ENCODE measurements at places on chromosomes 12 and 14.

GRCh38 chr12:52506858-52507715, 13.1 kb downstream of the KRT5 start:
- peak; percentile 36 for DNase-seq

GRCh38 chr12:46908936-46909635, 83.3 kb upstream of the SLC38A4 start:
- no peak for DNase-seq

- no peak for DNase-seq
These were observed 784.1 kb upstream of the TBX3 start for GRCh38 chr12:115468087-115468510.

GRCh38 chr12:82723093-82723492, 36.4 kb downstream of the TMTC2 start:
- DNase-seq: no peak

GRCh38 chr12:82954572-82954971, 267.9 kb downstream of the TMTC2 start:
- DNase-seq: no peak

GRCh38 chr12:118237908-118238307, 102.0 kb downstream of the PEBP1 start:
- DNase-seq: no peak

DNA sequence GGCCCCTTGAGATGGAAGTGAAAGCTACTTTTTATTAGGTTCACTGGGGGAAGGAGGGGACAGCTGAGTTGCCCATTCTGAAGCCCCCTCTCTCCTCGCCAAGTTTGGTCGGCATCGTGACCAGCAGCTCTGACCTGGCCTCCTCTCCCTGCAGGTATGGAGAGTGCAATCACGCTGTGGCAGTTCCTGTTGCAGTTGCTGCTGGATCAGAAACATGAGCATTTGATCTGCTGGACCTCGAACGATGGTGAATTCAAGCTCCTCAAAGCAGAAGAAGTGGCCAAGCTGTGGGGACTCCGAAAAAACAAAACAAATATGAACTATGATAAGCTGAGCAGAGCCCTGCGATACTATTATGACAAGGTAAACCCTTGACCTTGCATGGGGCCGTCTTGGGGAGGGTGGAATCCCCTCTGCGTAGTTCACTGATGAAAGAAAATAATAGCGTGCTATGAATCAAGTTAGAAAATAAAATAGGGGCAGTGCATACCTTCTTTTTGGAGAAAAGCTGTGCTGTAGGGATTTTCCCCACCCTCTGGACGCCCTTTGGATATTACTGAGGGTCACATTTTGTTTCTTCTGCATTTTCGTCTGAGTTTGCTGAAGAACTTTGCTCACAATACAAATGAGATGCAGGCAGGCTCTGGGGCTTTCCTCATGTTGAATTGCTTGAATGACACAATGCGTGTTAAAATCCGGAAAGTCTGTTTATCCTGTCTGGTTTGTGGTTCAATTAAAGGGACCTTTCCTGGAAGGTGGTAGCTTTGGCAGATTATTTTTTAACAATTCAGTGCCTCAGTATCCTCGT, 29.4 kb downstream of the ELK3 start:
- no peak for DNase-seq

DNA sequence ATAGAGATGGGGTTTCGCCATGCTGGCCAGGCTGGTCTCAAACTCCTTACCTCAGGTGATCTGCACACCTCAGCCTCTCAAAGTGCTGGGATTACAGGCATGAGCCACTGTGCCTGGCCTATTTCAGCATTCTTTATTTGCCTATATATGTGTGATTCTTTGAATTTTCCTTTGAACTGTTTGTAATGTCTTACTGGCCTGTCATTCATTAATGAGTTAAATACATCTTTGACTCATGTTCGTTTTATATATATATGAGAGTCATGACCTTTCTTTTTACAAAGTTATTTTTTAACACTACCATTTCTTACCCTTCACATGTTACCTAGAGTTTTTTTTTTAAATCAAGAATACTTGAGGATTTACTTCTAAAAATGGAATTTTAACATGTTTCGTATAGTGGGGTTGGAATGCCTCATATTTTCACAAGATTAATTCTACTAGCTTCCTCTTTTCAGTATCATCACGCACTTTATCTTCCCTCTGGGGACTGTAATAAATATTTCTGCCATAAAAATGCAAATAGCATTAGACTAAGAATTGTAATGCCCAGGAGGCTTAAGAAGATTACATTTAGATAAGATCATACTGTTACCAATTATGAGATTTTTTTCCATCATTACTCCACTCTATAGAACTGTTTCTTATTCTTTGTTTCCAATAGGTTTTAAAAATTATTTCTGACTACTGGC, 66.7 kb downstream of the NTN4 start:
- DNase-seq: no peak

DNA sequence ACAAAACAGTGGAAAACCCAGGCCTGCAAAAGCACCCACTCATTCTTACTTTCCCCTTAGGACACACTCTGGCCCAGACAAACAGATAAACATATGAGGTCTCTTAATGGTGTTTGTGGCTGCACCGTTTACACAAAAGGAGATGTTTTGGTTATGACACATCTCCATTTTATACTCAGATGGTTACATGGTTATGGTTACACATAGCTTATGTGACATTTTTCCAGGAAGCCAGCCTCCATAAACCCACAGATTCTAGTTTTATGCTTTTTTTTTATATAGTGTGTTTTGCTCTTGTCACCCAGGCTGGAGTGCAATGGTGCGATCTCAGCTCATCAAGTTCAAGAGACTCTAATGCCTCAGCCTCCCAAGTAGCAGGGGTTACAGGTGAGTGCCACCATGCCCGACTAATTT, 3.5 kb upstream of the KLRD1 start:
- DNase-seq: no peak

GRCh38 chr14:35535483-35536112, 1.6 kb downstream of the INSM2 start:
- DNase-seq: no peak

DNA sequence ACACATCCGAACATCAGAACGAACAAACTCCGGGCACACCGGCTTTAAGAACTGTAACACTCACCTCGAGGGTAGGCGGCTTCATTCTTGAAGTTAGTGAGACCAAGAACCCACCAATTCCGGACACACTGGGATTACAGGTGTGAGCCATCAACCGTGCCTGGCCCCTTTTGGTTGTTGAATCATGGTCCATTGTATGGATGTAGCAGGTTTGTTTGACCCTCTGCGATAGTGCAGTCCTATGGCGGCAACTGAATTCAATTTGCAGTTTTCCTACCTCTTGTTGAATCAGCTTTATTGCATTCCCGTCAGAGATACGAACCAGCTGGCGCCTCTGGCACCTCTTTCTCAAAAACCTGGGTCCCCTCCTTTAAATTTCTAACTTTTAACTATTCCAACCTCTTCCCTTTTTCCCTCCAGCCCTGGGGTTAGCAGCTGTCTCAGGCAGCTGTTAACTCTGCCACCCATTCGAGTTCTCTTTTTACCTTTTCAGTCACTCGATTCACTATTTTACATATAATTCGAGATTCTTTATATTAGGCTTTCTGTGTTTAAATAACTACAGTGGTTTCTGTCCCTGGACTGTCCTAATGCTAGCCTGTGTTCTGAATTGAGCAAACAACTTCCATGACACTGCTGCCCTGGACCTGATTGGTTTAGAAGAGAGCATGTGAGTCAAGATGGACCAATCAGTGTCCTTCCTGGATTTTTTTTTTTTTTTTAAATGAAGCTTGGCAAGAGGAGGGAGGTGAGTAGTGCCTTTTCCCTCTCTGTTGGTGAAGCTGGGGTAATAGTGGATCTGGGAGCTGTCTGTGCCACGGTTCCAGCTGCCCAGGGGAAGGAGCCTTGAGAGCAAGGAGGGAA, 261.5 kb downstream of the PCNX1 start:
- no peak for DNase-seq

DNA sequence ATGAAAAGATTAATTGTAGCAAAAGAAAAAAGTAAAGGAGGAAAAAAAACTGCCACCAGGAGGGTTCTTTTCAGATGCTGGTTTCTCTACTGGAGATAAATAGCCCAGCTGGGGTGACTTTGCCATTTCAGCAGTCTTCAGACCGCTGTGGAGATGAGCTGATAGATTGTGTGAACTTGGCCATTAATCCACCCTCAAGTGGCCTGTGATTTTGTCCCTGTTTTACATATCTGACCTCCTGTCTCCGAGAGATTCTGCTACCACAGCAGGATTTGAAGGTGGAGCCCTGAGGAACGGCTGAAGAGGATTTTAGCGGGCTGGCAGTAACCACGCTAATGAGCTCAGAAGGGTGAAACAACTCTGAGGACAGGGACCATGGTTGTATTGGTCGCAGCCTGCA, 72.7 kb downstream of the WSCD2 start:
- DNase-seq: no peak

GRCh38 chr12:128830505-128830893, 6.7 kb upstream of the SLC15A4 start:
- no peak for DNase-seq

- DNase-seq: no peak
These were observed 26.9 kb downstream of the CLEC6A start for GRCh38 chr12:8482571-8483061.

- DNase-seq: no peak
These were observed 196.1 kb downstream of the TBX5 start for GRCh38 chr12:114209861-114210260.

- DNase-seq: no peak
These were observed 138.1 kb upstream of the AEBP2 start for GRCh38 chr12:19301223-19301622.

- no peak for DNase-seq
These were observed 319.5 kb upstream of the SFSWAP start for GRCh38 chr12:131391399-131391798.

DNA sequence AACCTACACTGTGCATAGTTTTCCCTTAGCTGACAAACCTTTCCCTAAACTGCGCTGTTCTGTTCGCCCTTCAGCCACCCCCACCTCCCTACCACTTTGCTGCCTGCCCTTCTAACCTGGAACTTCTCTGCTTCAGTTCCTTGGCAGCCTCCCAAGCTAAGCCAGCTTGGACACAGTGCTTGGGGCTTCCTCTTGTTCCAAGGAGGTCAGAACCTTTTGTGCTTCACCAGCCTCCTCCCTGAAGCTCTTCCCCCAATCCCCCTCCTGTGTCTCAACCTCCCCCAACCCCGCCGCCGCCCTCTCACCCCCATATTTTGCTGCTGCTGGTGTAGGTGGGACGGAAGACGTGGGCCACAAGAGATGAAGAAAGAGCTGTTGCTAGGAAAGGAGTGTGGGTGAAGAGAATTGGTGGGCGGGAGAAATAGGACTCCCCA, 8.1 kb upstream of the RIC8B start:
- DNase-seq: no peak

DNA sequence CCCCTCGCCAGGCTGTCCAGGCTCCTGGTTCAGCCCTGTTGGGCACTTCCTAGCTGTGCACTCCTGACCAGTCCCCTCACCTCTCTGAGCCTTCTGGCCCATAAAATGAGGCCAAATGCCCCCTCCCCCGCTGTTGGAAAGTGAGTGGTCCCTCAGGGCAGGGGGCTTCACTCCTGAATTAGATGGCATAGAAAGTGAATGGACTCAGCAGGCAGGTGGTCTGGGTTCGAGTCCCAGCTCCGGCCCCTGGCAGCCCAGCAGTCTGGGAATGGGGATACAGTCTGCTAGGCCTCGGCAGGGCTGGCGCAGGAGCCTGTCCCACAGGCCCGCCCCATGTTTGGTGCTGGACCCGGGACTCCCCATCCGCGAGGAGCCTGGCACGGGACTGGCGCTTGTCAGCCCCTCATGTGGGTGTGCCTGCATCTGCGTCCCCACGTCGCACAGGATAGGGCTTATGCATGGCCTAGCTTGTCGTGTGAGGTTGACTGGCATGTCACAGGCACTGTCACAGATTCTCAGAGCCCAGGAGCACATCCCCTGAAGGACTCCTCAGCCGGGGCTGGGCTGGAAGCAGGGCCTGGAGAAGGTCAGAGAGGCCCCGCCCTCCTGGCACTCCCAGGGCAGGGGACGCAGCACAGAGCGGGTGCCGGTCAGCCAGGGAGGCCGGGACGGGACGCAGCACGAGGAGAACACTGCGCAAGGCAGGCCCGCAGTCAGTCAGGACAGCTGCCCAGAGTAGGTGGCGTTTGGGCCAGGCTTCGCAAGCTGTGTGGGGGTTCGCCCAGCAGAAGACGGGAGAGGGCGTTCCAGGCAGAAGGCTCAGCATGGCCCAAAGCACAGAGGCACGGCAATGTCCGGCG, 40.5 kb downstream of the DIO3 start:
- DNase-seq: no peak

DNA sequence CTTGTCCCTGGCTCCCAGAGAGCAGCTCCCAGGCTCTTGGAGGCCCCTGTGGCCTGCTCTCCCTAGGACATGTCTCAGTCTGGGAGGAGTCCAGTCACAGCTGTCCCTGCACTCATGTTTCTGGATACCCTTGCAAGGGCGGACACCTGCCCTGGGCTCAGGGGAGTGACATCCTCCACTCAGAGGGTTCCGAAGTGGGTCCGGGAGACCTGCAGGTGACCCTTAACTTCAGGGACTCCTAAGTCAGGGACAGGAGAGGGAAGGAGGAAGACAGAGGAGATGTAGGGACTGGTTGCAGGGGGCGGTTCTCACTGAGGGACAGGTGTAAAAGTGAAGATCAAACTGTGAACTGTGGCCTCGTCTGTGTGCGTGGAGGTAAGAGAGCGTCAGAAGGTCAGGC, 37.6 kb downstream of the CACNA2D4 start:
- DNase-seq: no peak

- DNase-seq: no peak
These were observed 136.0 kb upstream of the C14orf180 start for GRCh38 chr14:104443391-104444158.

DNA sequence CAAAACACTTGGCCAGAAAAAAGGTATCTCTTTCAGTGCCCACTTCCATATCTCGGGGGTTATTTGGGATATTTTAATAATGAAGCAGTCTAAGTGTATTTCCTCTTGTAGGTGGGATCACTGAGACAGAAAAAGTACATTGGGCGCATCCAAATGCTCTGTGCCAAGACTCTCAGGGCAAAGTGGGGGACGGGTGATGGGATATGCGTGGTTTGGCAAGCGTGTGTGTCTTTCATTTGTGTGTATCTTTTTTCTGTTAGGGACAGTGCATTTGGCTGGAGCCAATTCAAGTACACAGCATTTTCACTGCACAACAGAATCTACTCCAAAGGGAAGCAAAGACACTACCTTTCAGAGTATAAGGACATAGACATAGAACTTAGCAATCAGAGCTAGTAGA, 29.3 kb downstream of the SSPN start:
- no peak for DNase-seq

GRCh38 chr12:62210422-62210821, 49.8 kb upstream of the USP15 start:
- DNase-seq: peak; percentile 40

- DNase-seq: no peak
These were observed 4.9 kb downstream of the HRK start for GRCh38 chr12:116876151-116876869.

Data from NCI-H460 (cell line).